ENCODE measurements at places on chromosomes 1 and 21. TPM values are rescaled to one million over a fixed set of nuclear protein-coding genes. Genes with fewer than 3 reads are reported as not detected.

DNA sequence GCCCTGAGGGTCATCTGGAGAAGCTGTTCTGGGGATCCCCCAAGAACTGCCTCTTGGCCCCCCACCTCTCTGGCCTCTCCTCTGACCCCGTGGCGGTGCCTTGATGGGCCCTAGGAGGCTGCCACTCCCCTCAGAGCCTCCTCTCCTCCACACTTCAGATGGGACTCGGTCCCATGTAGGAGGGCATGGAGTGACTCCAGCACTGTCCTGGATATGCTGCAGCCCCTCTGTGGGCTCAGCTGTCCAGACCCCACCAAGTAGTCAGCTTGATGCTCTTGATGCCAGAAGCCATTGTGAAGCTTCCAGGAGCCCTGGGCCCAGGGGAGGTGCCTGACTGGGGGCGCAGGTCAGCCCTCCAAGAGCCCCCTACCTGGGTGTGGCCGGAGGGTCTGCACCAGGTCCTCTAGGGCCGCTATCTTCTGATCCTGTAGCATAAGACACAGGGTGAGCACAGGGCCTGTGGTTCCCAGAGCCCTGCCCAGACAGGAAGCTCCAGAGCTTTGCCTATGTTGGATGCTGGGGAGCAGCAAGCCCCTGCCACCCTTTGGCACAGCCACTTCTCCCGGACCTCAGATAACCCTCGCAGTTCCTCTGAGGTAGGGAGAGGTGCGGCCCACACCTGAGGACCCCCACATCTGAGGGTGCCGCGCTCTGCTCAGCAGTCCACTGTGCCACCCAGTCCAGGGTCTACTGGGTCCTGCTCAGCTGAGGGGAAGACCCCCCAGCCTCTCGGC, 9.2 kb downstream of the UBXN11 start:
- no peak for DNase-seq

- no peak for DNase-seq
These were observed 77.4 kb downstream of the EIF4G3 start for GRCh38 chr1:21099034-21099868.

The TRIM33 gene
- total RNA-seq = 54.3 TPM

The COL11A1 gene
- total RNA-seq = 25.1 TPM

GRCh38 chr1:233834609-233835008, 69.9 kb upstream of the SLC35F3 start:
- DNase-seq = no peak

- DNase-seq = no peak
These were observed 1.1 kb downstream of the SKI start for GRCh38 chr1:2229037-2229864.

The CLCA4 gene
- total RNA-seq = not detected

DNA sequence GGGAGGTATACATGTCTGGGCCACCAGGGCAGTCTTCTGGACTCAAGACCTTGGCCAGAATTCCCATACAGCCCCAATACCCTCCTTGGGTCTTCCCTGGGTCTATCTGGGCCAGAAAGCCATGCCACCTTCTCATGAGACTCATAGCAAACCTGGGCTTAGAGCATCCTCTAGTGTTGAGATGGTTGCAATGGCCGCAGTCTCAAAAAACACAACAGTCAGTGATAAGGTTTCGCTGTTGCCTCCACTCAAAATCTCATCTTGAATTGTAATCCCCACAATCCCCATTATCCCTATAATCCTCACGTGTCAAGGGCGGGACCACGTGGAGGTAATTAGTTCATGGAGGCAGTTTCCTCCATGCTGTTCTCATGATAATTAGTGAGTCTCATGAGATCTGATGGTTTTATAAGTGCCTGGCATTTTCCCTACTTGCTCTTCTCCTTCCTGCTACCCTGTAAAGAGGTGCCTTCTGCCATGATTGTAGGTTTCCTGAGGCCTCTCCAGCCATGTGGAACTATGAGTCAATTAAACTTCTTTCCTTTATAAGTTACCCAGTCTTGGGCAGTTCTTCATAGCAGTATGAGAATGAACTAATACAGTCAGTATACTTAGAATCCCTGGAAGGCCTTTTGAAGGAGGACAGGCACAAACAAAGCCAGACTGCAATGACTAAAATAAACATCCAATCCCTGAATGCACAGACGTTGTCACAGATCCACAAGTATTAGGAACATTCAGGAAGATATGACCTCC, 77.0 kb downstream of the CTH start:
- peak; percentile 16 for DNase-seq

DNA sequence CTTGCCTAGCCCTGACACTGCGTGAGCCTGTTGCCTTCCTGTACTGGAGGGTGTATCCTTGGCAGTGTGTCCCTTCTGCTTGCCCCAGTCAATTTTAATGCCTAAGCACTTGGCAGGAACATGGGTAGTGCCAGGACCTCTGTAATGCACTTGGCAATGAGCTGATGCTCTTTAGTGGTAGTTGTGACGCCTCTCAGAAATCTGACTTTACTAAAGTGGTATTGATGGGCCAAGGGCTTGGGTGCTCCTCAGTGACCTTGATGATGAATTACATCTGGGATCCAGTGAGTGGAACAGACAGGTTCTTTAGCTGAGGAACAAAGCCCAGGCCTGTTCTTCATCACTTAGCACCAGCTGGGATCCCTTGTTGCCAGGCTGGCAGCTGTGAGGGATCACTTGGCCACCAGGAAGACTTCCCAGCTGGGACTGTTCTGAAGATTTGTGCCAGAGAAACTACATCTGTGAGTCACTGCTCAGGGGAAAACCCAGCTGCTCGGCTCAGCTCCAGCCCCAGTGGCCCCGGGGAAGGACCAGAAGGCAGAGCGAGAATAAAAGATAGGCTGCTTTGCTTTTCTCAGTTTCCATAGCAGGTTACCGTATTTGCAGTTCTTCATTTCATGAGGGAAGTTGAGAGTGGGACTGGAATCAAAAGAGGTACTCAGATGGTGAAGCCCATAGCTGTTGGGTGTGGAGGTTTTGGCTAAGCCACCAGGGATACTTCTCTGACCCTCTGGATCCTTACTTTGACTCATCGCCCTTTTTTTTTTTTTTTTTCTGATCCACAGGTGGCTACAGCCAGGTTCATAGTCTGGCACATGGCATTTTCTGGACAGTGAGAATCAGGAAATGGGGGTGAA, 28.5 kb upstream of the KCNA2 start:
- DNase-seq = no peak

- no peak for DNase-seq
These were observed 678 bp downstream of the MCM3AP start for GRCh38 chr21:46284733-46285132.

DNA sequence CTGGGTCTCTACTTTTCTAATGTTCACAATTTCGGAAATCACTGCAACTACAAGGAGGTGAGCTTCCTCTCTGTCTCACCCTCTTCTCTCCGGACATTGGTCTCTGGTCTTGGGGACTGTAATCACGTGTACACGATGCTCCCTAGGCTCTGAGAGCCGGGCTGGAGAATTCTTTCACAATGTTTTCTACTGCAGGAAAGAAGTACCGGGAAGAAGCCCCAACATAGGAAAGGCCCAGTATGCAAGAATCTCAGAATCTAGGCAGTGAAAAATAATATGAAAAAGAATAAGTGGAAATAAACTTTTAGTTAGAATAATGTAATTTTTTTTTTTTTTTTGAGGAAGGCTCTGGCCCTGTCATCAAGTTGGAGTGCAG, 13.5 kb upstream of the HJV start:
- no peak for DNase-seq

DNA sequence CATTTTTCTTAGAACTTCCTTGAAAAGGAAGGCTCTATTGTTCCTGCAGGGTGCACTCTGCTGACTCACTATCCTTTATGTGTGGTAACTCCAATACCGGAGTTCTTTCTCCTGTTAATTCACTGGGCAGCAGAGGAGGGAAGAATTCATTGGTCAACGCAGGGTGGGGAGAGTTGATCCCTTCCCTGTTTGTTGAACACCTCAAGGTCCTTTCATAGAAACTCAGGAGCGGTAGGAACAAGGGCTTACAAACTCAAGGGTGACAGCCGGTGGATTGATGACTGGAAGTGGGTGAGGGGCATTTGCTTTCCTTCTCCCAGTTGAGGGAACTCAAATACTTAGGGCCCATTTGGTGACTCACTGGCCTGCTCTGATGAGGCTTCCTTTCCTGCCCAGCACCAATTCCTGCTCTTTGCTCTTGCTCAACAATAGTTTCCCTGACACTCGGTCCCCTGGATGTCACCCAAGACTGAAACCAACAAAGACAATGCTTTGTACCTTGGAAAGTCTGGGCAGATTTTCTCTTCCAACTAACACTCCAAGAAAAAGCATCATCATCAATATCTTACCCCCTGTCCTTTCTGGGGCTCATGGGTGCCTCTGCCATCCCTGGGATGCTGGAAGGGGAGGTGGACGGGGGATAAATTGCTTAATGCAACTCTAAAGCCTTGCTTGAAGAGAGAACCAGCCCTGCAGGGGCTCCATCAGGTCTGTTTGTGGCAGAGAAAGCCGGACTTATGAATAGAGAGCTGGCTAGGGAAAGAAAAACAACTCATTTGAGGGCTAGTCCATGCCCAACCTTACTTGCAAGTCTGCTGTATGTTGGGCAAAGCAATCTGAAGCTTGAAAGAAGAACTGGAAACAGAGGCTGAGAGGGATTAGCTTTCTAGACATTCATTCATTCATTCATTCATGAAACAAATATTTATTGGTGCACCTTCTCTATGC, 9.3 kb downstream of the SLC26A9 start:
- DNase-seq = no peak

The HHAT gene
- 5.5 TPM for total RNA-seq

The CLDN17 gene
- total RNA-seq = not detected

DNA sequence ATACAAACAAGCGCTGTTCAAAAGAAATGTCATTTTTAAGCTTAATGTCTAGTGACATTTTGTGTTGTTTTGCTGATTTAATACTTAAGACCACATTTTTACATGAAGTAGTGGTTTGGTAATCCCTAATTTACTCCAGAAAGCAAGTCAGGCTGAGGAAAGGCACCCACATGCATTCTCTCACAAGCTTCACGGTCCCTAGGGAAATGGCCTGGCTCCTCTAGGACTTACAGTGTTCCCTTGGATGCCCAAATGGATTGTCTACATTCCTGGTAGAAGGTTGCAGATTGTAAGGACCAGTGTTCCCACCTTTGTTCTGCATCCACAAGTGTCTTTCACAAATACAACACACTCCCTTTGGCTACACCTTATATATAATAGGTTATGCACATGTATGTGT, 9.5 kb downstream of the GPSM2 start:
- DNase-seq = no peak

The FAM229A gene
- total RNA-seq = 7.7 TPM

DNA sequence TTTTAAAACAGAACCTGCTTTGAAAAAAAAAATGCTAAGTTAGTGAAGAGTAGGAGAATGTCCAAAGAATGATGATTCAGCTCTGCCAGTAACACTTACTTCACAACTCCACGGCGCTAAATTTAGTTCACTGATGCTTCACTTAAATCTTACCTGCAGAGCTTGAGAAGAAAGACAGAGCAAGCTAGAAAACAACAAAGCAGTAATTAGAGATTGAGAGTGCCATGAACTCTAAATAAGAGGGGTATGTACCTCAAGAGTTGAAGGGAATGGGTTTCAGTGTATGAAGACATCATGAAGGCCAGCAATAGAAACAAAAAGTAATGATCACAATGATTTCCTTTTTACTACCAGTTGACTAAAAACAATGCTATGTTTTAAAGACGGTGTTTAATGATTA, 32.8 kb downstream of the EPRS1 start:
- no peak for DNase-seq

DNA sequence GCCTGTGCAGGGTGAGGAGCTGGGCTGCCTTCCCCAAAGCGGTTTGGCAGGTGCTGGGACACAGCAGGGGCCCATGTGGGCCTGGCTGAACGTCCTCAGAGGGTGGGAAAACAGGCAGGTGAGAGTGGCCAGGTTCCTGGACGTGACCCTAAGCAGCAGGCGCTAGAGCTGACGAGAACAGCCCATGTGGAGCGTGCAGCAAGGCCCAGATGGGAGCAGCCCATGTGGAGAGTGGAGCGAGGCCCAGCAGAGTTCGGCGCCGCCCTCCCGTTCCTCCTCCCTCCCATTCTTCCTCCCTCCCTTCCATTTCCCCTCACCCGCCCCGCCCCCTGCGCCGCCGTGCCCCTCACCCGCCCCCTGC, 314.4 kb upstream of the VAMP3 start:
- DNase-seq = no peak

GRCh38 chr1:233998891-233999290, 94.4 kb downstream of the SLC35F3 start:
- no peak for DNase-seq

DNA sequence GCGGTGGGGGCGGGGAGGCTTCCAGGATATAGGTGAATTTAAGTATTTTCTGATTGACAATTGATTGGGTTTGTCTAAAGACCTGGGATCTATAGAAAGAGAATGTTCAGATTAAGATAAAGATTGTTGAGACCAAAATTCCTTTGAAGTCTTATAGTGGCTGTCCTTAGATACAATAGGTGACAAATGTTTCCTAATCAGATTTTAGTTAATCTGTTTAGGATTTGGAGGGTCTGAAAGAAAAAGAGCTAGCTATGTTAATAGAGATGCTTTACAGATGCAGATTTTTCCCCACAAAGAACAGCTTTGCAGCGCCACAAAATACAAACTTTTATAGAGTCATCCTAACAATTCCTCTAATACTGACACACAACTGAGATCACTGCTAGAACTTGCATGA, 14.6 kb upstream of the EPRS1 start:
- DNase-seq = no peak
